ENCODE measurements at places on chromosomes 6 and 20. TPM values are rescaled to one million over a fixed set of nuclear protein-coding genes. Genes with fewer than 3 reads are reported as not detected.

- DNase-seq = no peak
Observed at GRCh38 chr20:59300333-59301081, at the start of gene EDN3. TSS of gene EDN3 (plus strand) at chr20:59300611. CDS start at chr20:59300813, 202 bp downstream.

The RAB5IF gene
- total RNA-seq = 237 TPM

- no peak for DNase-seq
Observed at GRCh38 chr6:147911686-147912085, 403.2 kb downstream of the SAMD5 start.

The NELFE gene
- 141 TPM for total RNA-seq

- no peak for DNase-seq
Observed at GRCh38 chr20:25196786-25197120, 1.2 kb downstream of the ENTPD6 start.

DNA sequence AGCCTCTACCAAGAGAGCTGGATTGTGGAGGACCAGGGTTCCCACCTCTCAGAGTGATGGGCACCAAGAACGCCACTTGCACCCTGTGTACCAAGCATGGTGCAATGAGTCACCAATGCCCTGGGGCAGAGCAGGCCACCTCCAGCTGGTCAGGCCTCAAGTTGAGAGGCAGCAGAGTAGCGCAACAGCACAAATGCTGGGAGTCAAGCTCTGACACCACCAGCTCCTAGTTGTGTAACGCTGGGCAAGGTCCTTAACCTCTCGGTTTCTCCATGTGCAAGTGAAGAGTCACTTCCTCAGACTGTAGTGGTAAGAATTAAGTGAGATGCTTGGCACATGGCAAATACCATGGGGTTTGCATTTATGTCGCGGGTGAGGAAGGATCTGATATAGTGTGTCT lies 25.6 kb downstream of the GFOD1 start:
- DNase-seq = peak; percentile 20

DNA sequence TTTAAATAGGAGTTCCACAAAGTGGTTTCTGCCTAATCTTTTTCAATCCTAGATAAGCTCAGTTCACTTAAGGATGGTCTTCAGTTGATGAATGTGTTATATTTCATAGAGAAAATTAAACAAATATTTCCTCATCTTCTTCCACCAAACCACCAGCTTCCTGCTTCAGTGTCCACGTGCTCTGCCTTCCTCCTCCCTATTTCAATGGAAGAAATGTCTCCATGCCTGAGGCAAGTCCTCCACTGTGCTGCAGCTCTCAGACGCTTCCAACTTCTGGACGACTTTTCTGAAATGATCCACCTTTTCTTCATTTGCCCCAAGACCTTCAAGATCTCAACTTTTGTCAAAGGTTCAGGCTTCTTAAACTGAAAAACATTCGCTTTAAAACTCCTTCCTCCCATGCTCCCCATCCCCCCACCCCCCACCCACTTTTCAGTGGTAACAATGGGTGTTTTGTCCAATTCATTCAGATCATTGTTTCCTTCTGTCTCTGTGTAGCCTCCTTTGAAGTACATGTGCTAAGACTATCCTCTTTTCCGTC lies 25.3 kb upstream of the FABP7 start:
- no peak for DNase-seq

DNA sequence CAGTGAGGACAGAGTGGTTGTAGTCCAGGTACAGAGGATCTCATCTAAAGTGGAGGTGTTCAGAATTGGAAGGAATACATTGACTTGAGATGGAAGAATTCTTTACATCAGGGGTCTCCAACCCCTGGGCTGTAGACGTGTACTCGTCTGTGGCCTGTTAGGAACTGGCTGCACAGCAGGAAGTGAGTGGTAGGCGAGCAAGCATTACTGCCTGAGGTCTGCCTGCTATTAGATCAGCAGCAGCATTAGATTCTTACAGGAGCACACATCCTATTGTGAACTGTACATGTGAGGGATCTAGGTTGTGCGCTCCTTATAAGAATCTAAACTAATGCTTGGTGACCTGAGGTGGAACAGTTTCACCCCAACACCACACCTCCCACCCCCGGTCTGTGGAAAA lies 121.1 kb downstream of the CDKAL1 start:
- no peak for DNase-seq

DNA sequence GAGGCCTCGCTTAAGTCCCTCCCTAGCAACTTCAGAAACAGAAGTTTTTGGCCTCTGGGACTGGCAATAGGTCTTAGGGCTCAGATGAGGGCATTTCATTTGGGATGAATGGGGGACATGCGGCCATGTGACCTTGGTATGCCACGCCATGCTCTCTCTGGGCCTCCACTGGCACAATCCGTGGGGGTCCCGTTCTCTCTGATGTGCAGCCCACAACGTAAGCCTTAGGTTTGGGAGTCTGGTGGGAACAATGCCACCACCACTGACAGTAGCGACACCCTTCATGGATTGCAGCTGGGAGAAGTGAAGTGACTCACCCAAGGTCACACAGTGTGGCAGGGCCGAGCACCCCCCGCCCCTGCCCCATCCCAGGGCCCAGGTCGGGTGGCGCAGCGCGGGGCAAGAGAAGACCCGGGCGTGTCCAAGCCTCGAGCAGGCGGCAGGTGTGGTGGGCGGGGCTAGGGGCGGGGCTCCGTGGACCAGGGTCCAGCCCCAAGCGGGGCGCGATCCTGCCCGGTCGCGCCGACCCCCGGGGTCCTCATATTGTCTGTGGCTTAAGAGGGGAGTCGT lies 864 bp upstream of the CEBPB start:
- DNase-seq = no peak

GRCh38 chr6:35343835-35344550 lies 1.6 kb downstream of the PPARD start:
- no peak for DNase-seq

The ECT2L gene
- not detected for total RNA-seq

The MRPL18 gene
- total RNA-seq = 120 TPM

DNA sequence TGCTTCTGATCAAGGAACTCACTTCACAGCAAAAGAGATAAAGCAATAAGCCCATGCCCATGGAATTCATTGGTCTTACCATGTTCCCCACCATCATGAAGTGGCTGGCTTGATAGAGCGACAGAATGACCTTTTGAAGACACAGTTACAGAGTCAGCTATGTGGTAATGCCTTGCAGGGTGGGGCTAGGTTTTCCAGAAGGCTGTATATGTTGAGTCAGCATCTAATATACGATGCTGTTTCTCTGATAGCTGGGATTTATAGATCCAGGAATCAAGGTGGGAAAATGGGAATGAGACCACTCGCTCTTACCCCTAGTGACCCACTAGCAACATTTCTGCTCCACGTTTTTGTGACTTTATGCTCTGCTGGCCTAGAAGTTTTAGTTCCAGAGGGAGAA lies 220.7 kb upstream of the RSPO3 start:
- no peak for DNase-seq

DNA sequence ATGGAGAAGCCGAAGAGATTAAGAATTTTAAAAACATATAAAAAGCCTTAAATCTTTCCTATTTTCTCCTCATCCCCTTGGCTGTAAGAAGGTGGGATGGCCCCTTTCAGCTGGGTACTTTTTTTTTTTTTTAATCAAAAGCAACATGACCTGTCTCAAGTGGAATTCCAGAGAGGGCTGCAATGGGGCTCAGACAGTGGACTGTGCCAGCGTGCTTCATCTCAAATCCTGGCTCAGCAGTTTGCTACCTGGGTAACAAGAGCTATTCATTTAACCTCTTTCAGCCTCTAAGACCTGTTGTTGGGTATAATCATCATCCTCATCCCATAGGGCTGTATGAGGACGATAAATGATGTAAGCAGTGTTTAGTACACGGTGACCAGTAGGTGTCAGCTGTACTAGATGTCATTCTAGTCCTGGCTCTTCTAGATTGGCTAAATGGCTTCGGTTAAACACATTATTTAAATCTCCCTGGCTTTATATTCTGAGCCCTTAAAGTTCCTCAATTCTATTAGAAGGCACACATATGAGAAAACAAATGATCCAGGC lies 6.9 kb upstream of the PPP1R3G start:
- DNase-seq = no peak

DNA sequence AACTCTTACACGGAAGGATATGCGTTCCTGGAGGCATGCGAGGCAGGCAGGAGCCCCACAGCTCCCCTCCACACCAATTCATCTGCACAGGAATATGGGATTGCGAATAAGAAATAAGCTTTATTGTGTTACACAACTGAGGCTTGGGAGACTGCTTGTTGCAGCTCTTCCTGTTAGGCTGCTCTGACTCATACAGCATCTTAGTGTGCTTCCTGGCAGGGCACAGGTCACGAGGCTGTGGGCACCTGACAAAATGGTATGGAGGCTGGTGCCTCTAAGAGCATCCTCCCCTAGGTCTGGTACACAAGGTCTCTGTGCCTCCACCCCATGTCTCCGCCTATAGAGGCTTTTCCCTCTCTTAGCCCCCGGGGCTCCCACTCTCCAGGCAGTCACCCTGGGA lies 6.8 kb downstream of the SLC22A3 start:
- no peak for DNase-seq

The MACROD2 gene
- total RNA-seq = 1.2 TPM

The ALDH8A1 gene
- total RNA-seq = not detected

DNA sequence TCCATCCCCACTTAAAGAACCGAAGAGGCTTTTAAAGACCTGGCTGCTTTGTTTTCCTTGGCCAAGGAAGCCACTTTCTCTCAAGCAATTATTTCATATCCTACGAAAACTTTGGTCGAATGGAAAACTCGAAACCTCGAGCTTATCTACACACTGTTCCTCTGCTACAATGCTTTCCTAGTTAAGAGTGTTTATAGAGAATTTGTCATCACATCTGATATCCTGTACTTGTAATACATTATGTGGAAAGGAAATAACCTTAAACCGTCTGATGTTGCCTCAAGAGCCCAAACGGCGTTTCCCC lies 28.1 kb downstream of the TFAP2B start:
- DNase-seq = no peak

The MOG gene
- not detected for total RNA-seq

GRCh38 chr6:43683708-43684455 lies 3.7 kb downstream of the MRPS18A start:
- DNase-seq = no peak

- DNase-seq = peak; percentile 29
Observed at GRCh38 chr6:52020945-52021570, 66.4 kb downstream of the PKHD1 start.

DNA sequence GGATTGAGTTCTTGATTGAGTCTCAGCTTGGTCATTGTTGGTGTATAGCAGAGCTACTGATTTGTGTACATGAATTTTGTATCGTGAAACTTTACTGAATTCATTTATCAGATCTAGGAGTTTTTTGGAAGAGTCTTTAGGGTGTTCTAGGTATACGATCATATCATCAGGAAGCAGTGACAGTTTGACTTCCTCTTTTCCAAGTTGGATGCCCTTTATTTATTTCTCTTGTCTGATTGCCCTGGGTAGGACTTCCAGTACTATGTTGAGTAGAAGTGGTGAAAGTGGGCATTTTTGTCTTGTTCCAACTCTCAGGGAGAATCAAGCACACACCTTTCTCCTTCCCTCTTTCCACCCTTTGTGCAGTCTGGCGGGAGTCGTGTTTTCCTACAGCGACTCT lies 26.4 kb downstream of the RPP40 start:
- no peak for DNase-seq

DNA sequence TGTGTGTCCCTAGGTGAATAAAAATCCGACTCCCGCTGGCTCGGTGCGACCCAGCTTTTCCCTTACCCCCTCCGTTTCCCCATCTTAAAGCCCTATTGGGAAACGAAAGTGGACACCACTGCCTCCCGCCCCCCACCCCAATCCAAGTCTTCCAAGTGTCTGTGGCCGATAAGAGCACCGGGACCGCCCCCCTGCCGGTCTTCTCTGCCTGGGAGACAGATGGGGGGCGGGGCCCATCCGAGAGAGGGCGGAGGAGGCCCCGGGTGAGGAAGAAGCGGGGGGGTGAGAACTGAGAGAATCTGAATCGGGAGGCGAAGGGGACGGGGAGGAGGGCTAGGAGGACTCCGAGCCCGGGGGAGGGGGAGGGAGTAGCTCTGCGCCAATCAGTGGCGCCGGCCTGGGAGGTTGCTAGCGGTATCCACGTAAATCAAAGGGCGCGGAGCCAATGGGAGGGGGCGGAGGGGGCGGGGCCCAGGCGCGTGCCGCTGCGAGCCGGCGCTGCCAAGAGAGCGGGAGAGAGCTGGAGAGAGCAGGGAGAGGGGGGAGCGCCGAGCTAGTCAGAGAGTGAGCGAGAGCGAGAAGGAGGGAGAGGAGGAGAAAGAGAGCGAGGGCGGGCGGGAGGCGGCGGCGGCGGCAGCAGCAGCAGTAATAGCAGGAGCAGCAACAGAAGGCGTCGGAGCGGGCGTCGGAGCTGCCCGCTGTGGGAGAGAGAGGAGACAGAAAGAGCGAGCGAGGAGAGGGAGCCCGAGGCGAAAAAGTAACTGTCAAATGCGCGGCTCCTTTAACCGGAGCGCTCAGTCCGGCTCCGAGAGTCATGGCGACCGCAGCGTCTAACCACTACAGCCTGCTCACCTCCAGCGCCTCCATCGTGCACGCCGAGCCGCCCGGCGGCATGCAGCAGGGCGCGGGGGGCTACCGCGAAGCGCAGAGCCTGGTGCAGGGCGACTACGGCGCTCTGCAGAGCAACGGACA lies at the start of gene POU3F2:
TSS of gene POU3F2 (plus strand) at position 515 of the 972 bp plus-strand sequence. CDS start at position 815, 300 bp downstream.
- peak; percentile 87 for DNase-seq

GRCh38 chr6:112321941-112322424 lies 25.1 kb upstream of the RFPL4B start:
- no peak for DNase-seq

DNA sequence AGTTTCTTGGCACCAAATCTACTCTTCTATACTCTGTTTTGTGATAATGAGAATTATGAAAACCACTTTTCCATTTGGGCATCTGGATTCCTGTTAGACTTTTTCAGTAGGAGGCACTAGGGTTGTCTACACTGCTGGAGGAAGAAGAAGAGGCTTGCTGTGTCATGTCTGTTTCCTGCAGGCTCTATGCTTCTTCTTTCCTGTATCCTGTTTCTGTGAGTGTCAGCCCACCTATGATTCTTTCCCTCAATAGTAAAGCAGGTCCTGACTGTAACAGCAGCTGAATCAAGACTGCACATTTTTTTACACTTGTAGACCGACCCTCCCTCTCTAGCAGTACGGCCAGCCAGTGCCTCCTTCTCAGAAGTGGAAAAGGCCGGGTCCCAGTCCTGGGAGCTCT lies 603.9 kb downstream of the HDGFL1 start:
- no peak for DNase-seq

The ZSCAN23 gene
- 0.64 TPM for total RNA-seq

Measured in H4 (cell line).